ENCODE measurements at places on chromosomes 11 and 22. TPM values are rescaled to one million over a fixed set of nuclear protein-coding genes. Genes with fewer than 3 reads are reported as not detected.
A peak's percentile ranks its signal among the peaks of the same experiment; 100 is the strongest.

GRCh38 chr11:63404161-63404935 is 34.8 kb downstream of the SLC22A9 start:
- no peak for DNase-seq

SULT4A1 gene
- total RNA-seq = not detected

C22orf31 gene
- not detected for total RNA-seq

DNA sequence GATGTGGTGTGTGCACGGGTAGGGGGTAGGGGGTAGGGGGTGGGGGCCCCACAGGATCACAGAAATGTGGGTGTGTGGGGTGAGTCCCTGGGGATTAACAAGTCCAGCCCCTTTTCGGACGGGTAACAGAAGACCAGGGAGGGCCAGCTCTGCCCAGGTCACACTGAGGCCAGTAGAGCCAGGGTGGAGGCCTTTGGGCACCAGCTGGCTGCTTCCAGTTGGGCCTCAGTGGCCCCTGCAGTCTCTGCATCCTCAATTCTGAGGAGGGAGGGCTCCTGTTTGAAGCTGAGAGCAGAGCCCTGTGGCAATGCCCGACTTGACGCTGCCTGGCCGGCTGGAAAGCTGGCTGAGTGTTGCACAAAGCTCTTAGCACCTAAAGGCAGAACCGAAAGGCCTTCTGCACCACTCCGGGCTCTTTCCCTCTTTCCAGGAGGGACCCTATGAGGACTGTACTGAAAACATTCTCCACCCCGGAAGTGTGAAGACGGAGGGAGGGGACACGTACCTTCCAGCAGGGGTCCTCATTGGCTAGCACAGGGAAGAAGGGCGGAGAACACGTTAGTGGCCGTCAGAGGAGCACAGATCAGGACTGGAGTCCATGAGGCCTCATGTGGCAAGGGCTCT is 120.4 kb downstream of the PHF21B start:
- DNase-seq = no peak

OR8A1 gene
- total RNA-seq = not detected

KCNQ1OT1 gene
- 0.52 TPM for total RNA-seq

GRCh38 chr11:66465373-66466224 is 1.1 kb upstream of the PELI3 start:
- DNase-seq = no peak

DNA sequence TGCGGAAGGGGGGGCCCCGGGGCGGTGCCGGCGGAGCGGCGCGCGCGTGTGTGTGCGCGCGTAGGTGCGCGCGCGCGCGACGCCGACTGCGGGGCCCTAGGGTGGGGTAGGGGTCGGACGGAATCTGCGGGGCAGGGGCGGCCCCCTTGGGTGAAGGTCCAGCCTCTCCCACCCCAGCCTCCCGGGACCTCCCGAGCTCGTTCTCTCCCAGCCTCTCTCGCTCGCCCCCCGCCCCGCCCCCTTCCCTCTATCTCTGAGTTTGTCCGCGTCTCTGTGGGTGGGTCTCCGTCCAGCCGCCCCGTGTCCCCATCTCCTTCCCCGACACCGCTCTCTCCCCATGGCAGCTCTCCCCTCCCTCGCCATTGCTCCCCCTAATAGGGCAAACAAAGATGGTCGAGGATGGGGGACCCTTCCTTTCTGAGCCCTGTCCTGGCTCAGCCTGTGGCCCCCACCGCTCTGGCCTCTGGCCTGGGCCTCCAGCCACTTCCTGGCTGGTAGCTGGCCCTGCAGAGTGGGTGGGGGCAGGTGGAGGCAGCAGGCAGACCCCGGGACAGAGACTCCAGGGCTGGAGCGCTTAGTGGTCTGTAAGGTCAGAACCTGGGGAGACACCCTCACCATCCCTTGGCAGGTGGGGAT is 33.0 kb upstream of the PRR5 start:
- no peak for DNase-seq

GRCh38 chr22:20267441-20268278 is 458 bp downstream of the RTN4R start:
- DNase-seq = no peak

BDNF gene
- total RNA-seq = not detected

GRCh38 chr11:69238573-69239351 is 55.2 kb upstream of the MYEOV start:
- DNase-seq = no peak

- DNase-seq = no peak
Observed at GRCh38 chr11:60785806-60786361, 751 bp downstream of the MS4A10 start.

GRCh38 chr11:100726680-100727079 is 39.6 kb downstream of the ARHGAP42 start:
- DNase-seq = no peak

- DNase-seq = no peak
Observed at GRCh38 chr11:8928205-8928604, 4.5 kb downstream of the C11orf16 start.

DNA sequence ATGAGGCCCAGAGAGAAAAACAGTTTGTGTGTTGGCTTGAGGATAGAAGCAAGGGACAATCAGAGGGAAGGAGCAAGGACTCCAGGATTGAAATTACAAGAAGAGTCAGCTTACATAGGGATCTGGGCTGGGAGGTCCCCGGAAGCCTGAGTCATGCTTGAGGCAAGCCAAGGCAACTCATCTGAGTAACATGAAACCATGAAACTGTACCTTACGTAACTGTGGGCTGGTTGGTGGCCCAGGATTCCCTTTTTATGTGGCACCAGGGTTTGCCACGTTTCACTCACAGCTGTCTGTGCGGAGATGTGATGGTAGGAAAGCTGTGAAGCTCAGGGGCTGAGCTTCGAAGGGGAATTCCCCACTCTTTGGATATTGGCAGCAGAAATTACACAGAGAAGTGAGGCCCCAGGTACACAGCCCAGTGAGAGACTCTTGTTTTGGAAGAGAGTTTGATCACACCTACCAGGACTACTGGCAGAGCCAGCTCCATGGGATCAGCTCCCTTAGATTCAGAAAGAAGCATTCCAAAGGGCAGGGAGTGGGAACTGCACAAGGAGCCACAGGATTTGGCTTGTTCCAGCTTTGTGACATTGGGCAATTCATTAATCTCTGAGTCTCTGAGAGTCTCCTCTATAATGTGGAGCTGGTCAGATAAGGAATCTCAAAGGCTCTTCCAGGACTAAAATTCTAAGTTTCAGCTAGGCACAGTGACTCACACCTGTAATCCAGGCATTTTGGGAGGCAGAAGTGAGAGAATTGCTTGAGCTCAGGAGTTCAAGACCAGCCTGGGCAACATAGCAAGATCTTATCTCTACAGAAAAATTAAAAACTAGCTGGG is 7.8 kb downstream of the SLC5A1 start:
- DNase-seq = no peak

OTOG gene
- total RNA-seq = not detected

GRCh38 chr11:69891421-69892236 is 72.4 kb upstream of the FGF3 start:
- DNase-seq = no peak

DNA sequence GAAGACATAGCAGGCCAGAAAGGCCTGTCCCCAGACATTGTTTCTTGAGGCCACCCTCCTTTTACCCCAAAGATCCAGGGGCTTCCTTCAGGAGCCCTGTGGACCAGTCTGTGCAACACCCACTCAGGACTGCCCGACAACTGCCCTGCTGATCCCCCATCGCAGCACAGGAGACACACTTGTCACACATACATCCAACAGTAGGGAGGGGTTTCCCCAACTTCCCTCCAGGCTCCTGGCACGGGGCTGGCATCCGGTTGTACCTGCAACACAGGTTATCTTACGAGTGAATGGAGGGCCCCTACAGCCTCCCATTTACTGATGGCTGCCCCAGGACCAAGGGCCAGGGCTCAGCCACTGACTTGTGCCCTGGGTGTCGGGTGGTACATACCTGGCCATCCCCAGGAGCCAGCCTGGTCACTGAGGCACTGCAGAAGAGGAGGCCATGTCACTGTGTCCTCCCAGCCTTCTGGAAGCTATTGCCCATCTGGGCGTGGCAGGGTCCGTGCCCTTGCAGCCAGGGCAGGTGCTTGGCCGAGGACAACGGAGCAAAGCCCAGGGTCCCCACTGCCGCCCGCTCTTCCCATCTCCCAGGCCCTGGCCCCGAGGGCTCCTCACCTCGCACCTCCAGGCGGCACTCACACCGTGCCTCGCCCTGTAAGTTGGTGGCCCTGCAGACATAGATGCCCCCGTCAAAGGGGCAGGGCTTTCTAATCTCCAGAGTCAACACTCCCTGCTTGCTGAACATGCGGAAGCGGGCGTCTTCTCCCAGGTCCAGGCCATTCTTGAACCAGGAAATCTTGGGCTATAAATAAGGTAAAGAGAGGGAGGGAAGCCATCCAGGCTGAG is 20.8 kb downstream of the MYBPC3 start:
- no peak for DNase-seq

GRCh38 chr11:117924631-117925170 is 4.5 kb downstream of the TMPRSS13 start:
- no peak for DNase-seq

- DNase-seq = peak; percentile 77
Observed at GRCh38 chr11:86143087-86144030, 74.5 kb upstream of the PICALM start.

TSSK2 gene
- total RNA-seq = not detected

All from natural killer cell treated with Interleukin-12 subunit alpha and Interleukin-12 subunit beta and Interleukin-15 and Interleukin-18, amount 100 ng/mL, for 72 hours (primary cell).